ENCODE measurements at places on chromosomes 4 and X. TPM values are rescaled to one million over a fixed set of nuclear protein-coding genes. Genes with fewer than 3 reads are reported as not detected.

- DNase-seq: no peak
Measured at GRCh38 chrX:77975755-77976154, 6.3 kb upstream of the PGAM4 start.

DNA sequence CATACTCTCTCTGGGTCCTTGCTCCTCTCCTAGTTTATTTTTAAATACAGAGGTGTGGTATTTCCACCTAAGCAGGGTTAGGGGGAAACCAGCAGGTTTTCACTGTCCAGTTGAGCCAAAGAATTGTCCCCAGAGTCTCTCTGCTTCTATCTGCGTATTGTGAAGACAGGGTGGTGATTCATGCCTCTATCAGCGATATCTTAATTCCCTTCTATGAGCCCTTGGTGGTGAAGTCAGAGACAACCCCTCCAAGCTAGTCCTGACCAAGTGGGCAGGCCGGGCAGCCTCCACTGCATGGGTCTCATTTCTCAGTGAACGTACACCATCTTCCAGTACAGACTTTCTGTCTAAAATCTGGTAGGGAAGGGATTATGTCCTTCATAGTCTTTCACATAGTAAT, 100.5 kb upstream of the GPR34 start:
- no peak for DNase-seq

Gene CENPVL2
- total RNA-seq: not detected

Gene CYLC1
- total RNA-seq: not detected

GRCh38 chr4:86497131-86497530, 97.0 kb upstream of the PTPN13 start:
- no peak for DNase-seq

DNA sequence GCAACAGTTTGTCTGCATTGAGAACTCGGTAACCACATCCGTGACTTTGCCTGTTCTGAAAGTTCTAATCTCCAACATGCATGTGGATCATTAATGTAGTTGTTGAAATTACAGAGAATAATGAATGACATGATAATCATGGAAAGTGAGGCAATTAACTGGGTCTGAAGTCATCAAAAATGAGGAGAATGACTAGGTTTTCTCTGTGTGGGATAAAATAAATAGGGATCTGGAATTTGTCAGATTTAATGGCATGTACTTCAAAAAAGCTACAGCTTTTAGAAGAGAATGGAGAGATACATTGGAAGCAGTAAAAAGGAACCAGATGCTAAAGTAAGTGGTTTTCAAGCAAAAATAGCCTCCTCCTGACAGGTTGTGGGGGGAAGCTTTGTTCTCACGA, 59.3 kb downstream of the AFM start:
- DNase-seq: no peak

Gene PGAM4
- total RNA-seq: not detected

GRCh38 chrX:121356139-121356849, 308.9 kb downstream of the GLUD2 start:
- DNase-seq: no peak

GRCh38 chrX:11470250-11470974, 177.2 kb downstream of the AMELX start:
- no peak for DNase-seq

DNA sequence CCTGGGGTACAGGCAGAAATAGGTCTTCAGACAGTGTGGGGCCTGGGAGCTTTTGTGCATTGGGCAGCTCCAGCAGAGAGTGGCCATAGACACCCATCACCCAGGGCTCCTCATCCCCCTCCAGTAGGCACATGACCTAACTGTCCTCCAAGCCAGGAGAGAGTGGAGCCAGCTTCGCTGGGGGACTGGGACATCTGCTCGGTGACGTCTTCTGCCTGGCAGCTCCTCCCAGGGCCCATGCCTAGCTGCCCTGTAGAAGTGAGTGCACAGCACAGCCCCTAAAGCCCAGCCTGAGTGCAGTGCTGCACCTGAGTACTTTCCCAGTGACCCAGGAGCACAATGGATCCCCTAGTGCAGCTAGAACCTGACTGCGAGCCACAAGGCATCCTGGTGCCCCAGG, 279.7 kb upstream of the SLC7A11 start:
- no peak for DNase-seq

DNA sequence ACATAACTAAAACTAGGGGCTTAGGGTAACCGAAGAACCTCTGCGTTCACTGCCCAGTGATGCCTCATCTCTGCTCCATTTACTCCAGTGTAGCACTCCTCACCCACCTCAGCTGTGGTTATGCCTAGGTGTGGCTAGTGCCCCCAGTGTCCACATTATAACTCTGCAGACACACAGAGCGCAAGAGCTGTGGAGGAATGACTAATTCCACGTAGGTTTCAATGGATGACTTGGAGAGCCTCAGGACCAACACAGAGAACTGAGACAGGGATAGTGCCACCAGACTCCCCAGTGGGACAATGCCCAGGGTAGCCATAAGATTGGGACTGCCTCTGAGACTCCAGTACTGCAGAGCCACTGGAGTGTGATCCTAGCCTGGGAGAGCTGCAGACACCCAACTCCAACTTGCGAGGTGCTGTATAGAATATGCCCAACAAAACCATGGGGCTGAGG, 542.4 kb upstream of the DIPK2B start:
- no peak for DNase-seq

DNA sequence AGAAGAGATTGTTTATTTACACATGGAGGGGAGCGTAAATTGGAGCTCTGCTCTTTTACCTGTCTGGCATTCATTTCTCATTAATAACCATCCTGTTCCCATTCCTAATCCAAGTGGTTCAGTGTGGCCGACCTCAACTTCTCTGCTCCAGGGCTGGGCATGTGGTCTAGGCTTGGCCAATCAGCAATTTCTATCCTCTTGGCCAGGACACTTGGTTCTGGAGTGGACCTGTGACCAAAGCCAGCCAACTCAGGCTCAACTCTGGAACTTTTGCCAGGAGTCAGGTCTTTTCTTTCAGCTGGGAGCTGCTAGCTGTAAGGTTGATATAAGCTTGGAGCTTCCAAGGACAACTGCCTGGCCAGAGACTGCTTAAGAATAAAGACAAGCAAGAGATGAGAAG, 15.6 kb upstream of the RASL11B start:
- DNase-seq: no peak

- DNase-seq: no peak
Measured at GRCh38 chr4:88908003-88908402, 149.0 kb downstream of the FAM13A start.

Gene TIGD2
- 2.7 TPM for total RNA-seq

DNA sequence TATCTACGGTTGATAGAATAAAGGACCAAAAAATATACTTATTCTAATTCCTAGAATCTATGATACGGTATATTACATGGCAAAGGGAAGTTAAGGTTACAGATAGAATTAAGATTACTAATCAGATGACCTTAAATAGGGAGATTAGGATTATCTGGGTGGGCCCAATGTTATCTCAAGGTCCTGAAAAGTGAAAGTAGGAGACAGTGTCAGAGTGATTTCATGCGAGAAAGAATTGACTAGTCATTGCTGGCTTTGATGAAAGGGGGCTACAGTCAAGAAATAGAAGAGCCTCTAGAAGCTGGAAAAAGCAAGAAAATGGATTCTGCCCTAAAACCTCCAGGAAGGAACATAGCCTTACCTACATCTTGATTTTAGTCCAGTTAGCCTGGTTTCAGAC, 176.9 kb upstream of the PPP1R2C start:
- no peak for DNase-seq

Gene OTC
- 0.63 TPM for total RNA-seq

DNA sequence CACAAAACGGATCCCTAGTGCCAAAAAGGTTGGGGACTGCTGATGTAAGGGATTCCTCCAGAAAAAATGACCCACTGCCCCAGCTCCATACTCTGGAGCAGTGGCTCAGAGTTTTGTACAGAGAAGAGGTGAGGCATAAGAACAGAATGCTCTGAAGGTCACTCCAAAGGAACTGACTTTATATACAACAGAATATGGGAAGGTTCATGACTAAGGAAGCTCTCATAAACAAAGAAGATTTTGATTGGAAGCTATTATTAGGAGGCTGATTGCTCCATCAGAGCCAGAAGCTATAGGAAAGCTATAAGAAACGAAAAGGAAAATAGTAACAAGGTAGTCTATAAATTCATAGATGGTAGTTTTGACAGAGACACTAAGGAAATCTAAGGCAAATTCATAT, 203.1 kb downstream of the SLC7A11 start:
- DNase-seq: no peak

Gene MAGEA12
- total RNA-seq: not detected

Gene RBMXL3
- not detected for total RNA-seq

GRCh38 chr4:142535009-142535408, 311.1 kb downstream of the INPP4B start:
- DNase-seq: no peak

Gene PPEF2
- total RNA-seq: not detected

Gene MAGEB2
- total RNA-seq: not detected

DNA sequence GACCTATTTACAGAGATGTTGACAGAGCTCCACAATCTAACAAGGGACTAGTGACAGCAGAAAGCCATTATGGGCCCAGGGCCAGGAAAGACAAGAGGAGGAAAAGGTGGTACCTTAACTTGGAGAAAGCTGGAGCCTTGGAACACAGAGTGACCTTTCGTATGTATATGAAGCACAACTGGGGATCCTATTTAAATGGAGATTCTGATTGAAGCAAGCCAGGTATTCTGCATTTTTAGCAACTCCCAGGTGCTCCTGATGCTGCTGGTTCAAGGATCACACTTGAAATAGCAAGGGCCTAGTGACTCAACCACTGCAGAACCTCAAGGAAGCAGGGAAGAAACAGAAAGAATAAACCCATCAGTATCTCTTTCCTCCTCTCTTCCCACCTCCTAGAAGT, 99.4 kb downstream of the TMEM47 start:
- DNase-seq: no peak

DNA sequence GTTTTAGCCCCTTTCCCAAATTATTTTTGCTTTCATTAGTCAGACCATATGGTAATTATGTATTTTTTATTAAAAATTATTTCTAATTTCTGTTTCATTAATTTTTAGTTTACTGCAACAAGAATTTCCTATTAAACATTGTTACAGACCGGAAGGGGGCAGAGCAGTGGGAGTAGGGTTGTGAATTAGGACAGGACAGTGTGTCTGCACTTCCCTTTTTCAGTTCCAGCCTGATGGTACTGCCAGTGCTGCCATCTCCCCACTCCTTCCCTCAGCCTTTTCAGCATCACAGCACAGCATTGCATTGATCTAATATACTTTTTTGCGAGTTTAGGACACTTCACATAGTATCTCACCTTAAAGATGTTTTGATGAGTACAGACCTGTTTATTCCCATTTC, 76.5 kb downstream of the STIM2 start:
- no peak for DNase-seq

- DNase-seq: no peak
Measured at GRCh38 chr4:107793996-107794395, 30.7 kb upstream of the SGMS2 start.

Gene SPATA4
- not detected for total RNA-seq

DNA sequence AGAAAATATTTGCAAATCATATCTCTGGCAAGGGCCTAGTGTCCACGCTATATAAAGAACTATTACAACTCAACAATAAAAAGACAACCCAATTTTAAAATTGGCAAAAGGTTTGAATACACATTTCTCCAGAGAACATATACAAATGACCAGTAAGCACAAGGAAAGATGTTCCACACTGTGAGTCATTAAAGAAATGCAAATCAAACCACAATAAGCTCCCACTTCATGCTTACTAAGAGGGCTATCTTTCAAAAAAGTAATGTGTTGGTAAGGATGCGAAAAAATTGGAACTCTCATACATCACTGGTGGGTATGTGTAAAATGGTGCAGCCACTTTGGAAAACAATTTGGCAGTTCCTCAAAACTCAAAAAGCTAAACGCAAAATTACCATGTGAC, 884.0 kb upstream of the INTU start:
- no peak for DNase-seq

Gene FAM9B
- not detected for total RNA-seq

GRCh38 chr4:8731364-8731763, 138.8 kb downstream of the CPZ start:
- DNase-seq: no peak

- no peak for DNase-seq
Measured at GRCh38 chrX:39928704-39929378, 168.9 kb downstream of the BCOR start.

DNA sequence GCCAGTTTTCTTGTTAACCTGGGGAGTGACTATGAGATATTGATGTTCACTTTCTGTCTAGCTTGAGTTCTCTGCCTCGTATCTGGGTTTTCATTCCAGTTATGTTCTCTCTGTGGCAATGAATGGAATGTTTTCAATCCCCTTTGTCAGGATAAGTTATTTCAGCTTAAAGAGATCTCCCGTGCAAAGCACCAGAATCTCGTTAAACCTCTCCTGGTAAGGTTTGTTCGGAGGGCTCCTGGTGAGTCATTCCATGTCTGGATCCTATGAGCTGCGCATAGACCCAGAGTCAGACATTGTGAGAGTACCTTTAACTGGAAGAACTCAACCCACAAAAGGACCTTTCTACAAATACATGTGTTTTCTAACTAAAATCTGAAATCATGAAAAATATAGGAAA, 51.0 kb downstream of the KDR start:
- no peak for DNase-seq

DNA sequence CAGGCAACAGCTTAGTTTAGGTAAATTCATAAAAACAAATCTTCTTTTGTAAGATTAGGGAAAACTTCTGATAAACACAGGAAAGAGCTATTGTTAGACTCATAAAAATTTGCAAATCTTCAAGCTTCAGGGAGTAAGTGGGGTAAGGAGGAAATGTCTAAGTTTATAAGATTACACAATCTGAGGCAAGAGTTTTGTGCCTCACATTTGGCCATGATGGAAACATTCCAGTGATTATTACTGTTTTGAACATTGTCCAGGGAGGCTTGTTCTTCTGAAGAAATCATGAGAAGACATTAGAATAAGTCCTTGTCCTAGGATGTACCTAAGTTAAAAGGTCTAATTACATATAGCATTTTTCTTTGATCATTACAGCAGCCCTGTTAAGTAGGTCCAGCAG, 72.8 kb downstream of the MAOB start:
- DNase-seq: no peak

DNA sequence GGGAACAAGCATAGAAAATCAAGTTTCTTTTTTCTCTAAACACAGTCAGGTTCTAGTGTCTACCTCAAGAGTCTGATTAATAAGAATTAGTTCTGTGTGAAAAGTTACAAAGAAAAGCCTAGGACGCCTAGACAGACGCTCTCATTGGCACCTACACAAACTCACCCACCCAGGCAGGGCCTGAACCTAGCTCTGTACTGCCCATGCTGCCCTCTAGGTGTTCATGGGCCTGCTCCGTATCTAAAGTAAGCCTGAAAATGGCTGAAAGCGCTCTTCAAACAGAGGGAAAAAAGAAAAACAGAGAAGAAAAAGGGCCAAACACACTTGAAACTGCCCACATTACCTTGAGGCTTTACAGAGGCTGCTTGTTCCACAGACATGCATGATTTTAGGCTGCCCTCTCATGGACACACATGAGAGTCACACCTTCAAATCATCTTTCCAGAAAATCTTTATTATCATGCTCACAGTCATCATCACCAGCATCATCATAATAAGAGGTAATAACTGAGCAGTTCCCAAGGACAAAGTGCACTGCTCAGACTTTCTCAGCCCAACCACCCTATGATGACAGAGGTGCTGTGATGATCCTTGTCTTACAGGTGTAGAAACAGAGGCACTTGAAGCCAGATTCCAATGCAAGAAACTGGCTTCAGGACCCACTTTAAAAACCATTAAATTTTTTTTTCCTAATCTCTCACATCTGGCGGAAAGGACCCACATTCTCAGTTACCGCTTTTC, 49.6 kb downstream of the MAP7D2 start:
- no peak for DNase-seq

- DNase-seq: no peak
Measured at GRCh38 chrX:26032111-26032912, 105.8 kb upstream of the MAGEB18 start.
